ENCODE measurements at places on chromosomes 1 and 21.

- DNase-seq: peak; percentile 26
These were observed 167.5 kb downstream of the CLIC6 start for GRCh38 chr21:34836103-34836932.

DNA sequence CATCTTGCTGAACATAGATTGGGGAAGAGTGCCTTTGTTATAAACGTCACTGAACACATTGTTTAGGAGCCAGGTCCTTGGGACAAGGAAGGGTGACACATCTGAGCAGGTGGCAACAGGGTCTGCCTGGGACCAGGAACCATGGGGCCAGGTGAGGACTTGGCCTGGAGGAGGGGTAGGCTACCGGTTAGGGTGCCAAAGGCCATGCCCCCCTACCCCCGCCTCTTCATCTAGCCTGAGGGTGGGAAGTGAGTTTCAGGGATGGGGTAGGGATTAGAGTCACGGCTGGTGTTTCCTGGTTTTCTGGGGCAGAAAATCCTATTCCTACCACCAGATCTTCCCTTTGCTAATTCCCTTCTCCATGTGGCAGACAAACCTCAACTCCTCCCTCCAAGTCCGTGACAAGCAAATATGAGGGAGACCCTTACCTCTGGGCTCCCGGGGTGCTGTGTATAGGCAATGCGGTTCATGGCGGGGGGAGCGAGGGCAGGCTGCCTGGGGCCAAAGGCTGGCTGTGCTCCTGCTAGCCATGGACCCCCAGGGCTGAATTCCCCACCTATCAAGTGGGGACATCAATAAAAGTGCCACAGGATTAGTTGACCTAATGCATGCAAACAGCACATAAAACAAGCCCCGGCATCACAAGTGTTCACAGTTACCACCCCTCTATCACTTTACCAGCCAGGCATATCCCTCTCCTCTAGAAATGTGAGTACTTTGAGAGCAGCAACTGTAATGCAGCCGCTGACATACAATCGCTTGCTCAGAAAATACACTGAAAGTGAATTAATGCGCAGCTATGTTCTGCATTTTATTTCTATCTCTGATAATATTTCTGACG, 14.5 kb downstream of the CD247 start:
- DNase-seq: no peak

GRCh38 chr1:209456878-209457277, 126.6 kb upstream of the CAMK1G start:
- no peak for DNase-seq

DNA sequence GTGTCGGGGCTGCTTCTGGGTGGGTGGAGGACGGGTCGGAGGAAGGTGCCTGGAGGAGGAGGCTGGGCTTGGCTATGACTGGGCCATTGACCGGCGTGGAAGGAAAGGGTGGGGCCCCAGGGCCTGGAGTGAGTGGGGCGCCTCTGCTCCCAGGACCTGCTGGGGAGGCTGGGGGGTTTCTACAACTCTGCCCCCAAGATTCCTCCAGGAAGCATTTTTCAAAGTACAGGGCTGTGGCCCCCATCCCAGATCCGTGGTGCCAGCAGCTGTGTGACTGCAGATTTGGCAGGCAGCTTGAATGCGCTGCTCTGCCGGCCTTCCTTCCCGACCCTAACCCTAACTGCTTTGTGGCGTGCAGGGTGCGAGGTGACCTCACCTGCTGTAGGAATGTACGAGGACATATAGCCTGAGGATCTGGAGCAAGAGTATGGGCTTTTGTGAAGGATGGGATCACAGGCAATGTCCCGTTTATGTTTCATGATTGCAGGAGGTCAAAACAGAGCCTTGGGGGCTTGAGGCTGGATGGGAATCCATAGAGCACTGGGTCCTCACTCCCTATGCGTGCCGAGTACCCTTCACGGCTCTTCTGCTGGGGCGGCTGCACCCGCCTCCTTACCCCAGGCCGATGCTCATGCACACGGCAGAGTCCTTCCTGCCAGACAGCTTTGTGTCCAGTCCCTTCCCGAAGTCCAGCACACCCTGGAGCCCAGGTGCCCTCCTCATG, 24.7 kb downstream of the TRPM2 start:
- DNase-seq: no peak

Measured in stimulated activated CD4-positive, alpha-beta T cell treated with anti-CD3 and anti-CD28 coated beads, Interleukin-2, amount 100 ng/mL, for 4 hours (primary cell).